ENCODE measurements at places on chromosomes 4 and X. TPM values are rescaled to one million over a fixed set of nuclear protein-coding genes. Genes with fewer than 3 reads are reported as not detected.

DNA sequence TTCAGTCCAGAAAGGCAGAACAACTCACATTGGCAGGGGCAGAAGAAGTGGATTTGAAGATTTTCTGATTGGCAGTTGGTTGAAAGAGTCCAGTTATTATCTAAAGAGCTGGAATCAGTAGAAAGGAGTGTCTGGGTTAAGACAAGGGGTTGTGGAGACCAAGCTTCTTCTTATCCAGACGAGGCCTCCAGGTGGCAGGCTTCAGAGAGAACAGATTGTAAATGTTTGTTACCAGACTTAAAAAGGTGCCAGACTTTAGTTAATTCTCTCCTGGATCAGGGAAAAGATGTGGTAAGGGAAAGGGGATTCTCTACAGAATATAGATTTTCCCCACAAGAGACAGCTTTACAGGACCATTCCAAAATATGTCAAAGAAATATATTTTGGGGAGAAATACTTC, 36.7 kb upstream of the TLR3 start:
- no peak for DNase-seq

Gene FHL1
- total RNA-seq: 176 TPM

Gene NCAPG
- total RNA-seq: 10.7 TPM

DNA sequence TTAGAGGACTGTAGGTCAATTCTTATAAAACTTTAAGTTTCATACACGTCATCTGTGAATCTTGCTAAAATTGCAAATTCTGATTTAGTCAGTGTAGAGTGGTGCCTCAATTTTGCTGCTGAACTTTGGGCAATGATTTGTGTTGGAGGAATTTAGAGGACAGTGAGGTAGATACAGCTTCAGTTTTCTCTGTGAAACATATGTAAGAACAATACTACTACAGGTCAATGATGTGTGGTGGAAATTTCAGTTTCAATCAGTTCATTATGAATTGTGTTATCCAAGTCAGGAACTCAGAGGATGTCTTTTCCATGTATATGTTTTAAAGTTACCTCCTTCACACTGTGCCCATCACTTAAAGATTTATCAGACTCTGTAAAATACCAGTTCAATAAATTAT, 1597.8 kb upstream of the PCDH10 start:
- DNase-seq: no peak

Gene PPEF2
- total RNA-seq: not detected

Gene LIMCH1
- 4.7 TPM for total RNA-seq

GRCh38 chr4:152045807-152046571, 285.2 kb upstream of the GATB start:
- DNase-seq: peak; percentile 68

DNA sequence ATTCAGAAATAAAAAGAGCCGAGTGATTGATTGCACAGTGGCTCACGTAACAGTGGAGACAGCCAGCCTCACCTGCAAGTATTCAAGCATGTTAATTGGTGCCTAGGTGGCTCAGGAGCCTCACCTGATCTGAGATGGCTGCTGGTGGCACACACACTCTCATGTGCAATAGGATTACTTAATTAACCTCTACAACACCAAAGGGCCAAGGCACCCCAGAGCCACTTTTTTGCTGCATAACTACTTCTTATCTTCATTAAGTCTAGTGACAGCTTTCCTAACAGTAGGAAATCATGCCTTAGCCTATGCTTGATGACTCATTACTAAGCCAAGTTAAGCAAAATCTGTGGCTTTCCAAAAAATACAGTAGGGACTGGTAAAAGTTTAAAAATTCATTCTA, 117.3 kb upstream of the NOCT start:
- no peak for DNase-seq
